Amniotic epithelial cell (primary cell): ENCODE measurements at places on chromosomes 13 and 19.

GRCh38 chr19:55173714-55174409 is 6.2 kb downstream of the SYT5 start:
- peak; percentile 49 for DNase-seq

- no peak for DNase-seq
These were observed 2.6 kb upstream of the ZNF428 start for GRCh38 chr19:43622070-43622469.

DNA sequence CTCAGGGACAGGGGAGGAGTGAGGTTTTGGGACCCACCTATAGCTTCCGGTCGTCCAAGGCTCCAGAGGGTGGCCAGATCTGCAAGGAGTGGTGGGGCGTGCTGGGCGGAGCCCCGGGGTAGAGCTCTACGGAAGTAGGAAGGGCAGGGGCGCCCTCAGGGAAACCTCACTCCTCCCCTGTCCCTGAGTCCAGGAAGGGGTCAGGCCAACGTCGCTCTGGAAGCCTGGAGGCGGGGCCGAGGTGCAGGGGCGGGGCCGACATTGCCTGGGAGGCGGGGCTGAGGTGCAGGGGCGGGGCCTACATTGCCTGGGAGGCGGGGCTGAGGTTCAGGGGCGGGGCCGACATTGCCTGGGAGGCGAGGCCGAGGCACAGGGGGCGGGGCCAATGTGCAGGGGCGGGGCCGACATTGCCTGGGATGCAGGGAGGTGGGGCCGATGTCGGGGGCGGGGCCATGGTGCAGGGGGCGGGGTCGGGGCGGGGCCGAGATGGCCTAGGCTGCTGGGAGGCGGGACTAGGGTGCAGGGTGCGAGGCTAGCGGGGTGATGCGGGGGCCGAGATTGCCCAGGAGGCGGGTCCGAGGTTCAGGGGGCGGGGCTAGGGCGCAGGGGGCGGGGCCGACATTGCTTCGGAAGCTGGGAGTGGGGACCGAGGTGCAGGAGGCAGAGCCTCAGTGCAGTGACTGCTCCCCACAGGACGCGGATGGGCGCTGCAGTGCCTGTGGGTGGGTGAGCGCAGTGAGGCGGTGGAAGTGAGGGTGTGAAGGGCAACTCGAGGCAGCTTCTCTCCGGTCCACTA is 4.9 kb upstream of the PALM start:
- DNase-seq: peak; percentile 37

- DNase-seq: no peak
These were observed at the start of gene TLE5 for GRCh38 chr19:3062165-3063105. TLE5 (minus strand) TSS chr19:3062495; CDS start chr19:3062200, 295 bp downstream.

- DNase-seq: no peak
These were observed 771.8 kb upstream of the SLITRK1 start for GRCh38 chr13:84653915-84654534.

GRCh38 chr13:100789481-100789880 is 114.9 kb upstream of the TMTC4 start:
- no peak for DNase-seq

DNA sequence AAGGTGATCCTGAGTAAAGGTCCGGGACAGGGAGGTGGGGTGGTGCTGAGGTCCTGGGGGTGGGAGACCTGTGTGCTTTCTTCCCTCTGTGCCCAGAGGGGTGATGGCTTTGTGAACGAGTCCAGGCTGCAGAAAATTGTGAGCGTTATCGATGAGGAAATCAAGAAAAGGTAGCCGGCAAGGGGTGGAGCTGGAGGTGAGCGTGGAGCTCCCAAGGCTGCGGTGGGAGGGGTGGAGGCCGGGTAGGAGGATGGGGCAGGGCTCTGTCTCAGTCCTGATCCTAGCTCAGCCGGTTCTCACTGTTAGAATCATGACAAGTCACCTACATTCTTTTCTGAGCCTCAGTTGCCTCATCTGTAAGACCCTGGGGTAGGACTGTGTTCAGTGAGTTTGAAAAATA is 4.0 kb downstream of the SELENOV start:
- DNase-seq: no peak

- no peak for DNase-seq
These were observed 65.3 kb downstream of the DPF1 start for GRCh38 chr19:38158730-38159129.

GRCh38 chr19:13861392-13861713 is 15.6 kb upstream of the NANOS3 start:
- no peak for DNase-seq
